ENCODE measurements at places on chromosomes 11 and 22.

DNA sequence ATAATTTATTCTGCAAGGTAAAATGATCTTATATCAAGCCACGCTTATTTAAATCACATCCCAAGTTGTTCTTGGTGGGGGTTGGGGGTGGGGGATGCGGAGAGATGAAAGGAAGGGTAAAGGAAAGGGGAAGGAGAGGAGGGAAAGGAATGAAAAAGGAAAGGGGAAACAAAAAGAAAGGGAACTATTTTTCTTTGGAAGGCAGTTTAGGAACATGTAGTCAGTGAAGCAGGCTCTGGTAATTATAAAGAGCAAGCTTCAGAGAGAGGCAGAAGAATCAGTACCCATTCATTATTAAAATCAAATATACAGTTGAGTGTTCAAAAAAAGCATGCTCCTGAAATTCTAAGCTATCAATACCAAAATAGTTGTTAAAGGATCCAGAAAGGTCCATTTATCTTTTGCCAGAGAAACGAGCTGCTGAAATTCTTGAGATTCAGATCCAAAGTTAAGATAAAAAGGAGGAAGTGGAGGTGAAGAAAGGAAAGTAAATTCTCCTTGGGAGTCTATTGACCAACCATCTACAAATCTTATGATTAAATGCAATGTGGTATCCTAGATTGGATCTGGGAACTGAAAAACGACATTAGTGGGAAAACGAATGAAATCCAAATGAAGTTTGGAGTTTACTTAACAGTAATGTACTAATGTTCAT is 107.4 kb downstream of the SGSM3 start:
- DNase-seq = no peak

DNA sequence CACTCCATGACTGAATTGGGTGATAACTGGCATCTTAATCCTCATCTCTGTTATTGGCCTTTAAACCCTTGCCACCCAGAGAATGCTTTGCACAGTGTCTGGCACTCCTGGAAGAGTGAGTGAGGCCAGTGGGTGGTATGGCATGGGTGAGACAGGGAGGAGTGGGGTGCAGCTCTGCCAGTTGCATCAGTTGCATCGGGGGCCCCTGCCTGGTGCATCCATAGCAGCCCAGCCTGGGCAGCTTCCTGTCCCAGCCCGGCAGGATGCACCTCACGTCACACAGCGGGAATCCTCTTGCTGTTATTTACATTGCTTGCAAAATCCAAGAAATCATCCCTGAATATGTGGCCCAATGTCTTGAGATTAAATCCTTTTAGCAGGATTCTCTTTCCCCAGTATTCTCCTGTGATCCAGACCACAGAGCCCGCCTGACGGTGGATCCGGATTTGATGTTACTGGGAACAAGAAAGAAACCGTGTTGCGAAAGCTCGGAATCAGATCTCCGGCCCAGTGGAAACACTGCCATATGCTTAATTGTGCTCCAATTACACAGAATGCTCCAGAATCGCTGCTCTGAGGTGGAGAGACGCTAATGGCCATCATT is 37.6 kb upstream of the MN1 start:
- DNase-seq = no peak

GRCh38 chr11:98549571-98549970 is 471.2 kb upstream of the CNTN5 start:
- no peak for DNase-seq

GRCh38 chr11:37182031-37182430 is 584.0 kb upstream of the RAG2 start:
- no peak for DNase-seq

- DNase-seq = no peak
Observed at GRCh38 chr11:35118906-35119305, 20.1 kb upstream of the CD44 start.

- DNase-seq = no peak
Observed at GRCh38 chr11:127108838-127109237, 108.3 kb upstream of the KIRREL3 start.

DNA sequence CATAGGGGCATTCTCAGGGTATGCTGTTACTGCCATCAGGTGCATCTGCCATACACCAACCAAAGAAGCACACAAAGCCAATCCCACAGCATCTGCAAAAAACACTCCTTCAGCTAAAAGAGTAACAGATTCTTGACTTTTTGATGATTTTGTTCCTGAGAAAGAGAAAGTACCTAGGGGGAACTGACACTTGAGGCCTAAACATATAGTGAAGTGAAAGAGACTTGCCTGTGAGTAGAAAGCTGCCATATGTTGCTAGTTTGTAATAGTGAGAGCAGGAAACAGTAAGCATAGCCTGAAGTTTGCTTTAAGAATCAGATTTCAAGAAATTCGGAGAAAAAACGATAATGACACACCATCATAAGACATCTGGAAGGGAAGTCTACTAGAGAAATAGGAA is 97.9 kb upstream of the CTSC start:
- no peak for DNase-seq

DNA sequence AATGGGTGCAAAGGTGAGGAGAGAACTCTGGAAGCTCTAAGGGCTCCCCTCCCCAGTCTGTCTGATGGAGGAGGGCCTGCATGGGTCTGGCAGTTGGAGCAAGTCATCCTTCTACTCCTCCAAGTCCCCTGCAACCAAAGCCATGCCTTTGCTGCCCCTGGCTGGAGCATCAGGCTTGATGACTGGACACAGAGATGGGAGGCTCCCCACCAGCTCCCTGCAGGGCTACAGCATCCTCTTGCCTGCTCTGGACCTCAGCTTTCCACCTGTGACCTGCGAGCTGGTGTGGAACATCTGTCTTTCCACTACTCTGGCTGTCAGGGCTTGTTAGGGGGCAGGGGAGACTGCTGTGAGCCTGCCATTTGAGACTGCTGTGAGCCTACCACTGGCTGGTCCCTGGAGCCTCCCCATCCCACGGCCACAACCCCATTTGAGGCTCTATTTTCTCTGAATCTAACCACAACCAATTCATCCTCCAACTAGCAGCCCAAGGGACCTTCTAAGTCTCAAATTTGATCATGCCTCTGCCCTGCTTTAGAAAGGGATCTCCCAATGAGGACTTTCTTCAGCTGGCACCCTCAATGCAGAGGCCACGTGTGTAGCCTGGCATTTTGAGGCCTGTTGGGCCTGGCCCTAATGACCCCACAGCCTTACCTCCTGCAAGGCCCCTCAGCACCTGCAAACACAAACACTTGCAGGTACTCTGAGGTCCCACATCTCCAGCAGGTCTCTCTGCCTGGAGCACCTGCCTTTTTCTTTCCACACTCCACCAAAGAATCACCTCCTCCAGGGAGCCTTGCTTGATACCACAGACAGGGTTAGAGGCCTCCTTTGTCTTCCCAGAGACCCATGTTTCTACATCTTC is 9.9 kb downstream of the P2RY6 start:
- no peak for DNase-seq
